Stimulated activated CD8-positive, alpha-beta memory T cell treated with anti-CD3 and anti-CD28 coated beads, Interleukin-4, amount 100 ng/mL, for 4 hours (primary cell): ENCODE measurements at places on chromosomes 7 and 10.

GRCh38 chr7:111174510-111174909 lies 83.6 kb downstream of the LRRN3 start:
- no peak for DNase-seq

DNA sequence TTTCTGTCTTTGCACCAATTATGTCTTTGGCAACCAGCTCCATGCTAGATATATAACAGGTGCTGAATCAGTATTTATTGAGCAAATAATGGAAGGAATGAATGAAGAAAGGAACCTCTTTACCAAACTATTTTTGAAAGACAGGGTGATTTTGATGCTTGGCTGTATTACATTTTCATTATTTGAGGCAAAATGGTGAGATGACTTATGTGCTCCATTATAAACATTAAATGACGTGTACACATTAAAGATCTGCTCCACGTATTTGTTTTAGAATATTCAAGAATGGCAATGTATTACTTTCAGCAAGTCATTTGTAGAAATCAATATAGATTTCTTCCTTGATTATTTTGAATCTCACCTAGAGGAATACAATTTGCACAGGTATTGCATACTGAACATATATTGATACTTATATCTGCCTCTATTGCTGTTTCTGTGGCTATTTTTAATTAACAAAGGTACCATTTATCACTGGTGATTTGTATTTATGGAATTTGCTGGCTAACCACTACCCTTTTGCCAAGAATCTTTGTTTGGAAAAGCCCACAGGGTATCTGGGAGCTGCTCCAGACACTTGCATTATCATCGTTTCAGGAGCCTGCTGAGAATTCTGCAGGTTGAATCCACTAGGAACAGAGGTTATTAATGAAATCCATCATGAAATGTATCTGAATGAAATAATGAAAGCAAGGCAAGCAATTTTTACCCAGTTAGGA lies 92.2 kb downstream of the SEMA3C start:
- no peak for DNase-seq

- DNase-seq = no peak
These were observed 43.7 kb upstream of the SLIT1 start for GRCh38 chr10:97229322-97230015.

DNA sequence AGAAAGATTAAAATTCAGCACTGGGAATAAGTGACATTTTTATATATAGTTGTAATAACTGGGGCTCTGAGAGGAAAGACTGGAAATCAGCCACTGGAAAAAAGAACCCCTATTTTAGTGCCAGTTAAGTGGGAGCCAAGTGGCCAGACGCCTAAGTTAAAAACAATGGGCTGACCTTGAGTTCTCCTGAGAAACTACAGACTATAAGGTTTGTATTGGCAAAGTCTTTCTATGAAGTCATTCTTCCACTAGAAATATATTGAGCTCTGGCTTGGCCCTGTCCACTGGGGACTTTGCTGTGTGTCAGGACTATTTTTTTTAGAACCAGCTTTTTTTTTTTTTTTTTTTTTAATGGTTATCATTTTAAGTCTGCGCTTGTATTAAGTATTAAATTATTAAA lies 210.6 kb upstream of the FZD8 start:
- DNase-seq = no peak

GRCh38 chr7:133290041-133290440 lies 37.2 kb downstream of the EXOC4 start:
- no peak for DNase-seq

- DNase-seq = no peak
These were observed 8.7 kb downstream of the EPC1 start for GRCh38 chr10:32338262-32338661.

GRCh38 chr7:4730276-4730675 lies 45.1 kb upstream of the AP5Z1 start:
- no peak for DNase-seq

GRCh38 chr10:75776738-75777504 lies 345.5 kb downstream of the LRMDA start:
- no peak for DNase-seq

DNA sequence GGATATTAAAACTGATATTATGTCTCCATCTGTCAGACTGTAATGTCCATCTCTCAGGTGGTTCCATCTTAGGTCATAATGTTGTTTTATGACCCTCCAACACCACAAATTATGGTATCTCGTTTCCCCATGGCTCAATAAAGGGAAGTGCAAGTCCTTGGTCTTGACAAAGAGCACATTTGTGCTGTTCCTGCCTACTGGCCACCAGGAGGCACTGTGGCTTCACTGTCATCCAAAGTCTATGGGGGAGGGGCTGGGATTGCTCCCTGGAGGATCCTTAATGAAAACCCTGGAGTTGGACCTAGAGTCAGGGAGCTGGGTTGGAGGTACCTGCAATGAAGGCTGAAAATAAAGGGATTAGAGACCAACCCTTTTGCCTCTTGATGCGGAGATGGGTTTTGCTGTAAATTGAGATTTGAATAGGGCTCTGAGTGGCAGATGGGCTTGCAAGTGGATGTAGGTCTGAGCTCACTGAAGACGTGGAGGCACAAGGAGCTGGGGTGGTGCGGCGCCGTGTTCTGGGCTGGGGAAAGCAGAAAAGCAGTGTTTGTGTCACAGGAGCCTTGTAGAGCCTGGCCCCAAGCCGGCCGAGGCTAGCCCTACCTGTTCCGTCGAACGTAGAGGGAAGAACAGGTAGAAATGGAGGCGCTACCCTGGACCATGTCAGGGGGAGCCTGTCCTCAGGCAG lies 180.5 kb upstream of the PRSS58 start:
- DNase-seq = no peak

- DNase-seq = no peak
These were observed 19.6 kb upstream of the PAPSS2 start for GRCh38 chr10:87640043-87640442.

DNA sequence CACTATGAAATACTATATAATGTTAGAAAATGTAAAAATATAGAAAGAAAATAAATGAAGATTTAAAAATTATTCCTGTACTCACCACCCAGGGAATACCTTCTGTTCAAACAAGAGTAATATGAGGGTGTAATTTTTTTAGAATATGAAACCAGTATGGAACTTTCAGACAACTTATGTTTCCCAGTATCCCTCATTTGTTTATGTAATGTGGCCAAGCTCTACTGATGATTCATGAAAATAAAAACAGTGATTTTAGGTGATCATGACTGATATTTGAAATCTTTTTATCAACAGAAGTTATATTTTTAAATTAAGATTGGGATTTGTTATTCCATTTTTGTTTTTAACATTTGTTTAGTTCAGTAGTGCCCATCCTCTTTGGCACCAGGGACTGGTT lies 18.8 kb downstream of the SLK start:
- DNase-seq = no peak

DNA sequence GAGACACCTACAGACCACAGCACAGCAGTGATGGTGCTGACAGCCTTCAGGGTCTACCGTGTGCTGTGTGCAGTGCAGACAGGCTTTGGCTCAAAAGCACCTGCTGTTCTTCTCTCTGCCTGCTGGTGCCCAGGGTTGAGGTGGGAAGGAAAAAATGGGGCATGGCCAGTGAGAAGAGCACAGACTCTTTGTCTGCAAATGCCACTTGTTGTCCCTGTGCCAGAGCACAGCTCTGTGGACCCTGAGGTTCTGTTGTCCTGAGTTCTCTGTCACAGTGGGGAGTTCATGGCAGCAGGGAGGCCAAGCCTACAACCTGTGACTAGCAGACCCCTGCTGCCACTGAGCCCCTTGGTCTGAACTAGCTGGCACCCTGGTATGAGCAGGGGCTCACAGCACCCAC lies 376.7 kb downstream of the GLRX3 start:
- DNase-seq = no peak

DNA sequence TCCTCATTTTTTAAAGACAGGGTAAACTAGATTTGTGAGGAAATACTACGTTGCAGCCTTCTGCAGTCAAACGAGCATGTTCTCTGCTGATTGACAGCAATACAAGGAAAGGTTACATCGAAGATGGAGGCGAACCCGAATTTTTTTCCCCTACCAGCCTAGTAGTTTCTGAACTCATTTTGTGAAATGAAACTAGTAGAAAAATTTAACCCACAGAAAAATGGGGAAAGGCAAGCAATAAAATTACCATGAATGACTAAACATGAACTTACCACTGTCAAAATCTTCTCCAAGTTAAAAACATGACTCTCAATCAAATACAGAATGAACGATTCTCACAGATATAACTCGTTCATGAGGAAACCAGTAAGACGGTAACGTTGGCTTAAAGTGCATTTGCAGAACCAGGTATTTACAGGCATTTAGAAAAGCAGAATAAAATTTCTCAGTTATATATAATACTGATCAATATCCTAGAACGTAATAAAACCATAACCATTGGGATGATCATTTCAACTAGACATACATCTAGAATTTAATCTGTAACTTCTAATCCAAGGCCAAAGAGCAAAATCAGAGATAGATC lies 73.9 kb downstream of the CELF2 start:
- DNase-seq = no peak

DNA sequence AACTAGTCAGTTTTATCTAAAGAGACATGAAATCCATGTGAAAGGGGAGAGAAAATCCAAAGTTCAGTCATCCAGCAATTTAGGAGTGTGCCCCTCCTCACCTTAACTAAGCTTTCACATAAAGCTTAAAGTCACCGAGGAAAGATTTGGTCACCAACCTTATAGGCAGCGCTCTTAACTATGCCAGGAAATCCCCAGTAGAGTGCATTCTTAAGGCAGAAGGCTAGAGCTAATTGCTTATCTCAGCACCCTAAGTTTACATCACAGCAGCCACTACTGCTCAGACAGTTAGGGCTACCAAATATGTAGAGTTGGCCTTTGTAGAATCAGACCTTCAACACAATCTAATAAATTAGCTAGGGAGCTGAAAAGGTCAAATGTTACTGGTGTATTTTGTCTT lies 47.9 kb downstream of the MTPN start:
- no peak for DNase-seq

- no peak for DNase-seq
These were observed 7.6 kb upstream of the BPGM start for GRCh38 chr7:134639061-134639460.

GRCh38 chr7:106485031-106485551 lies 175.9 kb downstream of the CCDC71L start:
- DNase-seq = no peak
